ENCODE measurements at places on chromosomes 6 and 20.

DNA sequence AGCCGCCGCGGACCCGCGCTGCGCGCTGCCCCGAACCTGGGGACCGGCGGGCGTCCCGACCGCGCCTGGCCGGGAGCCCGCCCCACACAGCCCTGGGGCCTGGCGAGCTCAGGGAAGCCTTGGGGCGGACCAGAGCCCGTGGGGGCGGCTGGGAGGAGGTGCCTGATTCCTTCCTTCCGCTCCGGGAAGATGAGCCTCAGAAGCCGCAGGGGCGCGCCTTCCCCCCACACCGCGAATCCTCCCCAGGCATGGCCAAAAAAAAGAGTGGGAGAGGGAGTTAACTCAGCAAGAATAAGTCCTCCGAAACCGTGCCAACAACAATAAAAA lies at the start of gene CBLN4:
Gene CBLN4 (minus strand): TSS at position 131 of the 327 bp plus-strand sequence. CDS start 1,348 bp downstream, outside the sequence.
- no peak for DNase-seq

- DNase-seq = no peak
These were observed 13.8 kb upstream of the PM20D2 start for GRCh38 chr6:89132057-89132456.

- DNase-seq = no peak
These were observed at the start of gene SLC17A3 for GRCh38 chr6:25874118-25874517. Gene SLC17A3, minus strand, starts transcription at chr6:25874243. Its CDS starts 5,856 bp downstream, at chr6:25868387.

- no peak for DNase-seq
These were observed 73.3 kb downstream of the CAP2 start for GRCh38 chr6:17466707-17467106.

DNA sequence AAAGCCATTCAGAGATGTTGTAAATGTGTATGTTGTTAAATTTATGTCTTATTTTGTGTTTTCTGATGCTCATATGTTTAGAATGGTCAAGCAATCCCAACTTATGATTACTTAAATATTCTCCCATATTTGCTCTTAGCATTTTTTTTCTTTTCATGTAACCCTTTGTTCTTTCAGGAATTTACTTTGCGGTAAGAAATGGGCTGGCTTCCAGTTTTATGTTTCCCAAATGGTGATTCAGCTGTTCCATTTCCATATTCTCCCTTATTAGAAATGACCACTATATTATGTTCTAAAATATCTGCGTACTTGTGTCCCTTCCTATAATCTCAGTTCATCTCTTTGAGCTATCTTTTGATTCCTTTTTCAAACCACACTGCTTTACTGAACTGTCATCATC lies 113.7 kb downstream of the CDH26 start:
- DNase-seq = peak; percentile 40
